Activated T-helper 2 cell treated with anti-CD3 and anti-CD28 coated beads, Interferon-gamma antibody, Interleukin-2, Interleukin-4, amounts not matched to agents 10 μg/mL and 5 μg/mL and 100 μg/mL, durations not matched to agents 14 hours and 24 hours and 36 hours (primary cell): ENCODE measurements at places on chromosomes 7 and 10. TPM values are rescaled to one million over a fixed set of nuclear protein-coding genes. Genes with fewer than 3 reads are reported as not detected.

GRCh38 chr10:75395932-75396630, 5.5 kb downstream of the ZNF503 start:
- DNase-seq: no peak

Gene ZNF727
- 0.11 and 0.18 TPM in 2 replicates for total RNA-seq

GRCh38 chr10:110681023-110681681, 37.0 kb downstream of the RBM20 start:
- no peak for DNase-seq

- no peak for DNase-seq
These were observed 123.1 kb downstream of the MPP7 start for GRCh38 chr10:28179743-28180099.

Gene FBXL13
- 0.41 and 0.76 TPM in 2 replicates for total RNA-seq

DNA sequence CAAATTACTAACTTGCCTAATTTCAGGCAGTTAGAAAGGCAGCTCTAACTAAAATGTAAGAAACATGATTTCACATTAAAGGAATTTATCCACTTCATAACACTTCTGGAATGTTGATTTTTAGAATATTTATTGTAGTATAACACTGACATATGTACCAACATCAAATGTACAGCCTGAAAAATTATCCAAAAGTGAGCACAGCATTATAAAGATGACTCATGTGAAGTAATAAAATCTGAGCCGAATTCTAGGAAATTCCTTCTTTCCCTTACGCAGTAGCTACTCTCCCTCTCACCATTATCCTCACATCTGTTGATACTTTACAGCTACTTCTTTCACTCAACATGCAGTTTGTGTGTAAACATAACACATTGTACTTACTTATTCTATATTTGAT, 610.6 kb downstream of the ZWINT start:
- no peak for DNase-seq

DNA sequence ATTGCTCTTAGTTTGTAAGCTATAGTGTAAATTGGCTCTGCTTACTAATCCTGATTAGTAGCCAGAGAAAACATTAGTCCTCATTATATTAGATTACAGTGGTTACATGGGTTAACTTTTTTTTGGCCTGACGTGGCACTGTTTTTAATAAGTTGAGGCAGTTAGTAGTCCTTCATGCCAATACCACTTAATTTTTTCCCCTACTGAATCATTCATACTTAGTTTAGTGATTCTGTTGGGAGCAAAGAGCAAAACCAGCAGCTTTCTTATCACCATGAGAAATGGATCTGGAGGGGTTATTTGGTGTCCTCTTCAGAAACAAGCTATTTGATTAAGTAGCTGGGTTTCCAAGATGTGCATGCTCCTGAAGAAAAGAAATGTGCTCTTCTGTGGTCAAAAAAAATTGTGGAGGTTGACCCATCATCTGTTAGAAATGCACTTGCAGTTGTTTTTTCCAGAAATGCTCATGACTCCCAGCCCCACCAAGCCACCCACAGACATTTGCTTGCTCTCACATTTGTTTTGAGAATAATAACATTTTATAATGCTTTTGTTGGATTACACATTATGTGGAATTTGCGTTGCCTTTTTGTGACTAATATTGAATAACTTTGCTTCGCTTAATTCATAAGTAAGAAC, 258.5 kb downstream of the HDAC9 start:
- DNase-seq: no peak

DNA sequence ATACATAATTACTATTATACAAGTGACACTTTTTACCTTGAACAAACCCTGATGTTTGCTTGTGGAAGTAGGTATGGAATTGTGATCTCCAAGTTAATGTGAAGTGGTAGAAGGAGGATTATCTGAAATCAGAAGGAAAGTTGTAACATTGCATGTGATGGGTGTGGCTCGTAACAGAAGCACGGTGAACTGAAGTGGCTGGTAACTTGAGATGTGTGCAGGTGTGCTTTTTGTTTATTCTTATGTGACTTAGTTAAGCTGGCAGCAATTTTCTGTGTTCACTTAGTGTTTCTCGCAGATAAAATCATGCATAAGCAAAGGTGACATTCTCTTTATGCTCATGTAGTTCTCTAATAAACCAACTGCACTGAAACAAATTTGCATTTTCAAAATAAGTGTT, 82.3 kb downstream of the ZEB1 start:
- DNase-seq: no peak

Gene OPALIN
- total RNA-seq: not detected in 2 replicates

Gene WEE2
- total RNA-seq: 0.05 TPM in 1 of 2 replicates, not detected in the other

DNA sequence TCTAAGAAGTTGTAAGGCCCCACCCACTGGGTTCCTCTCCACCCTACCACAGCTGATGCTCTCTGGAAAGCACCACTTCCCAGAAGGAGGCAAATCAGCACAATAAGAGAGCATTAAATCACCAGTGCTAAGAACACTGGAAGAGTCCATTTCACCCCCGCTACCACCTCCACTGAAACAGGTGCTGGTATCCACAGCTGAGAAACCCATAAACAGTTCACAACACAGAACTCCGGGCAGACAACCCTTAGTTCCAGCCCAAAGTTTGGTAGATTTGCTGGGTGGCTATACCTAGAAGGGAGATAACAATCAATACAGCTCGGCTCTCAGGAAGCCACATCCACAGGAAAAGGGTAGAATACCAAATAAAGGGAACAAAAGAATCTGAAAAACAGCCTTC, 34.1 kb downstream of the ZNF680 start:
- DNase-seq: no peak

DNA sequence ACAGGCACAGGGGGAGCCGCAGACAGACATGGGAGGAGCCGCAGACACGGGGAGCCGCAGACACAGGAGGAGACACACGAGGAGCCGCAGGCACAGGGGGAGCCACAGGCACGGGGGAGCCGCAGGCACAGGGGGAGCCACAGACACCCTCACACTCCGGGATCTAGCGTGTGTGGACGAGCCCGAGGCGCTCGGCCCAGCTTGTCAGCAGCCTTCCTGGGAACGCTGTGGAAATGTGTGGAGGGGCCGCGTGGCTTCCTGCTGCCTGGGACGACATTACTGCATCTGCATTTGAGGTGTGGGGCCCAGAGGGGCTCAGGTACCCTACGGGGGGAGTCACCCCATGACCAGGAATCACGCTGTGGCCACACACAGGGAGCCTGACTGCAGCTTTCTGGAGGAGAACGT, 313.2 kb downstream of the PTPRN2 start:
- DNase-seq: no peak

DNA sequence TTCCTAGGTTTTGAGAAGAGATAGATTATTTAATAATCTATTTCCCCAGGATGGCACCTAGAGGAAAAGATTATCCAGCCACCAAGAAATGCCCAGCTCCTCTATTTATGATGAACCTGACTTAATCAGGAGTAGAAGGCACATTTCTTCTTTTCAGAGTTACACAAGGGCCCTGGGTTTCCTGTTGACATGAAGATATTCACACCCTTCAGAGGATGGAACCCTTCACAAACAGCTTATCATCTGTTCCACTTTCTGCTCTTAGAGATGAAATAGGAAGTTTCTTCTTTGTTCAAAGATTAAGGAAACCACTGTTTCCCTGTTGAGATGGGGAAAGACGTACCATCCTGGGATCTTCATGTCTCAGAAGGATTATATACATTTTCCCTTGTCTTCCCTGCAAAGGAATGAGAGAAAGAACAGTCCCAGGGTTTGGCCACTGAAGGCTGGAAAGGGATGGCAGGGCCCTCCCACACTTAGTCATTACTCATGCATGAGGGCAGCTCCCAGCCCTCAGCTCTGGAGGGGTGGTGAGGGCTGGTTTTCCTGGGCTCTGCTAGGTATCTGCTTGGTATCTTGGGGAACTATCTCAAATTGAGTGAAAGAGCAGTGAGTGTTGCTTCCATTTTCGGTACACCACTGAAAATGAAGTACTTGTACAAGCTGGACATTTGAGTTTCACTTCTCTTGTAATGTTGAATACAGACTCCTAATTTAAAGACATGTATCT, 64.0 kb downstream of the MTPAP start:
- no peak for DNase-seq

GRCh38 chr7:157405914-157406810, 69.4 kb downstream of the DNAJB6 start:
- no peak for DNase-seq

- no peak for DNase-seq
These were observed 68.6 kb upstream of the GDF10 start for GRCh38 chr10:47231414-47231813.

Gene AASS
- 1.3 and 2.2 TPM in 2 replicates for total RNA-seq

GRCh38 chr10:78859769-78860168, 209.0 kb upstream of the ZMIZ1 start:
- no peak for DNase-seq

Gene PON1
- total RNA-seq: not detected in 2 replicates

Gene PTPN20
- 2.5 and 4.4 TPM in 2 replicates for total RNA-seq

Gene SHTN1
- not detected in 2 replicates for total RNA-seq

DNA sequence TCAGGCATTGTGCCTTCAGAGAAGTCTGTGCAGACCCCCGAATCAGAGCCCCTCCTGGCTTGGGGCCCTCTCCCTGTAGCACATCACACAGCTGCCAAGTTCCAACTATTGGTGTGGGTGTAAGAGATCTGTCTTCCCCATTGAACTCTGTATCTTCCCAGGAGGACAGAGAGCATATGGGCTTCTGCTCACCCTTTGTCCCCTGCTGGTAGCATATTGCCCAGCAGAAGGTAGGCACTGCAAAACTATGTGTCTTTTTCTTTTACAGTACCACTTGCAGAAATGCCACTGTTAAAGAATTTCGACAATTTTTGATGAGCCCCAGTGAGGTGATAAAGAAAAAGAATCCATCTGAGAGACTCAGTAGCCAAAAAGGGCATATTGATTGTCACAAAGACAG, 59.6 kb downstream of the NPY start:
- DNase-seq: no peak

- DNase-seq: no peak
These were observed 108.0 kb downstream of the PDE1C start for GRCh38 chr7:31962246-31962645.

GRCh38 chr7:150914966-150915365, 62.6 kb downstream of the AOC1 start:
- DNase-seq: no peak

Gene AKR1D1
- total RNA-seq: not detected in 2 replicates

DNA sequence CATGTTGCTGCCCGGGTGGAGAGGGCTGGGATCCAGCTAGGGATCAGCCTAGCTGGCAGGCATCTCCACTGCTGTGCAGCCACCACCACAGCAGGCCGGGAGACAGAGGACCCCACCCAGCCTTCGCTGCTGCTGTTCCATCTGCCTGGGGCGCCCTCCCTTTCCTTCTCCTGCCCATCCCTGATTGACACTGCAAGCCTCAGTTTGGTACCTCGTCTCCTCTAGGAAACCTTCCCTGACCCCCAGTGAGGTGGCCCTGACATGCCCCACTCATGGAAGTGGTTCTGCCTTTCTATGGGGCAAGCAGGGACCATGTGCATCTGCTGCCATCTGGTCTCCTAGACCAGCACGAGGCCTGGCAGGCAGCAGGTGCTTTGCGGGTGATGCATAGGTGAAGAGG, 30.4 kb upstream of the DPYSL4 start:
- DNase-seq: no peak

Gene TFPI2
- not detected in 2 replicates for total RNA-seq

Gene CUX1
- 29.5 and 31.5 TPM in 2 replicates for total RNA-seq

GRCh38 chr10:58064714-58065528, 202.8 kb downstream of the IPMK start:
- no peak for DNase-seq

Gene CALML5
- not detected in 2 replicates for total RNA-seq

GRCh38 chr10:17780727-17781126, 28.4 kb upstream of the MRC1 start:
- no peak for DNase-seq

DNA sequence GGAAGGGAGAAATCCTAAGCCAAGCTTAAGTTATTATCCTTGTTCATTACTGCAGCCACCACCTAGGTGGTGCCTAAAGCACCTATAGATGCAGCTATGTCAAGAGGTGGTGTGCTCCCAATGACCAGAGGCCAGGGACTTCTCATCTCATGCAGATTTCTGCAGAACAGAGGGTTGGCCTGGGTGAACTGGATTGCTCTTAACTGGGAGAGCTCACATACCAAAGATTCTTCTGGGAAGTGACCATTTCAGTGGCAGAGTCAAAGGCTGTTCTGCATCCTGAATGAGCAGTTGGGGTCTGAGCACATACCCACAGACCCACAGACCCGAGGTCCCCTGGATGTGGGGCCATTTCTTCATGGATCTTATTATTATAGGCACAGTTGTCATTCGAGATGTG, 2.1 kb upstream of the CRHR2 start:
- no peak for DNase-seq

GRCh38 chr10:80500572-80501380, 36.9 kb upstream of the SH2D4B start:
- DNase-seq: no peak

Gene NEURL1
- total RNA-seq: 1.7 and 2.2 TPM in 2 replicates

Gene MDFIC
- total RNA-seq: 119 and 121 TPM in 2 replicates

DNA sequence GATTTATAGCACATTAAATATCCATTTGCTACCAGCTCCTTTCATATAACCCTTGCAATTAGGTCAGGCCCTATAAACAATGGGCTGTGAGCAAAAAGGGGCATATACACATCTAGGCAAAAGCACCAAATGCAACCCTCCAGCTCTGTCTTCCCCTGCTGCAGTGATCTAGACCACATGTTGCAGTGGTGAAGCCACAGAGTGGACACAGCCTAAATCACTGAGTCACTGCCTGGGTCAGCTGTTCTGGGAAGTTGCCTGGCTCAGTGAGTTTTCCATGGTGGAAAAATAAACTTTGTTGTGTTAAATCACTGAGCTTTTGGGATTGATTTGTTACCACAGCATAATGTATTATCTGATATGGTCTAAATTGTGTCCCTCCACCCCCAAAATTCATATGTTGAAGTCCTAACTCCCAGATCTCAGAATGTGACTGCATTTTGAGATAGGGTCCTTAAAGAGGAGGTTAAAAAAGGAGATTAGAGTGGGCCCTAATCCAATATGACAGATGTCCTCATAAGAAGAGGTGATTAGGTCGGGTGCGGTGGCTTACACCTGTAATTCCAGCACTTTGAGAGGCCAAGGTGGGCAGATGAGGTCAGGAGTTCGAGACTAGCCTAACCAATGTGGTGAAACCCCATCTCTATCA, 70.4 kb downstream of the ZFAND4 start:
- no peak for DNase-seq

Gene NPSR1
- total RNA-seq: not detected in 2 replicates

DNA sequence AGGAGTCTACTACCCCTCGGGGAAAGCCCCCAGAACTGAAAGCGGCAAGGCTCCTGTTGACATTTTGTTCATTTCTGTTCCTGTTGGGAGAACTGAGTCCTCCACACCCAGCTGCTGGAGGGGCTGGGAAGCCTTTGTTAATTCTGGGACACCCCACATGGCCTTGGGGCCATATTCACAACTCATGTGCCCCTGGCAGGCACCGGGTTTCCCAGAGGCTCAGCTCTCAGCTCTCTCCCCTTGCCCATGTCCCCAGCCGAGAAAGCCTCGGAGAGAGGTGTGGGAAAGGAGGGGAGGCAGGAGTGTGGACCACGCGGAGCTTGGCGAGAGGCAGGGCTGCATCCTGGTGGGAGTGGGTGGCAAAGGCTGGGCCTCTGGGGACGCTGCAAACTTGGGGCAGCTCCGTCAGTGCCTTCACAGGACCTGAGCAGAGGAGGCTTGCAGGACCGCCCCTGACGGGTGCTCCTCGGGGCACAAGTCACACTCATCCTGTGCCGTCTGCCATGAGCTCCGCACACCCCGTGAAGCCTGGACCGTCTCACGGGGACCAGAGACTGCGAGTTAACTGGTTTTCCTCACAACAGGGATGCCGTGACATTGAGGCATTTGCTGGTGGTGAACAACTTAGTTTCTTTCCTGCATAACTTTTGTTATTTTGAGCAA, 140.9 kb downstream of the DNAJB6 start:
- peak; percentile 26 for DNase-seq
